ENCODE measurements at places on chromosomes 12 and 14.

DNA sequence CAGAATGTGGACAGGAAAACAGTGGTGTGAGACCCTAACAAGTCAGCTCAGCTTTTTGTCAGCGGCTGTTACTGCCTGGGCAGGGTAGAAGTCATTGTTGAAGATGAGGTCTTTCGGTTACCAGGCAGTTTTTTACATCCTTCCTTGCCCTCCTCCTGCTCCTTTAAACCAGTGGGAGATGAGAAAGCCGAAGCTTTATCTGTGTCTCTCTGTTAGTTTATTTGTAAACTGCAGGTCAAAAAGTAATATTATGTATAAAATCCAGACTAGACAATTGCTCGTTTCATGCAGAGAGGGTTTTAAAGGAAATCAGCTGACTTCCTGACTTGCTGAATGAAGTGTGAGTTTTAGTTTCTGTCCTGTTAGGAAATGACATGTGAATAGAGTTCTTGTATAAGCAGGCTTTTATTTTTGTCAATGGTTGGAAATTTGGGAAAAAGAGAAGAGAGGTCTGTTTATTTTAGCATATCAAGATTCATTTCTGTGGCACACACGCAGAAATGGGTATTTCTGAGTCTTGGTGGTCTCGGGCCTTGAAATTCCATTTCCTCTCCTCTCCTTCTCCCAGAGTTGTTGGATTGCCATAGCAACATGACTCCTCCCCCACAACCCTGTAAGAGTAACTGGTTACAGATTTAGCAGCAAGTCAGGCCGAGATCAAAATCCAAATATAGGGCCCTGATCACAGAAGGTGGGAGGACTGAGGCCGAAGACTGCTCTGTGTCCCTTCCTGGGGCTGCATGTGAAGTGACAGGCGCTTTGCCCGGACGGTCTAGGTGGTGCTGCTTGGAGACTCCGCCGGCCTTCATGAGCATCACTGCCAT, 60.8 kb downstream of the SAMD4A start:
- DNase-seq, result peak; percentile 70

DNA sequence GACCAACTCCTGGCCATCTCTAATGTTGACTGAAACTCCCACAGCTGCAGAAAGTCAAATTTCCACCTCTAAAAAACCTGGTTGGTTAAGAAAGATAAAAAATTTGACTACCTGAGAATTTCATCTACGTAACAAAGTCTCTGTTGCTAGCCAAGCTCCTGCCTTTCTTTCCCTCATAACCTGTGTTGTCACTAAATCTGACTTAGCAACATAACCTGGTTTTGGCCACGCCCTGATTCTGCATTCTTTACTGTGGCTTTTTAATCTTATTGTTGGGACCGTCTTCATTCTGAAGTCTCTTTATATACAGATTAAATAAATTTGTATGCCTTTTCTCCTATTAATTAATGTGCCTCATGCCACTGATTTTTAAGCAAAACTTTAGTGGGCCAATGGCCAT, 16.1 kb upstream of the CD69 start:
- DNase-seq, result no peak

- no peak for DNase-seq
Observed at GRCh38 chr14:63650256-63650952, 8.7 kb upstream of the WDR89 start.

DNA sequence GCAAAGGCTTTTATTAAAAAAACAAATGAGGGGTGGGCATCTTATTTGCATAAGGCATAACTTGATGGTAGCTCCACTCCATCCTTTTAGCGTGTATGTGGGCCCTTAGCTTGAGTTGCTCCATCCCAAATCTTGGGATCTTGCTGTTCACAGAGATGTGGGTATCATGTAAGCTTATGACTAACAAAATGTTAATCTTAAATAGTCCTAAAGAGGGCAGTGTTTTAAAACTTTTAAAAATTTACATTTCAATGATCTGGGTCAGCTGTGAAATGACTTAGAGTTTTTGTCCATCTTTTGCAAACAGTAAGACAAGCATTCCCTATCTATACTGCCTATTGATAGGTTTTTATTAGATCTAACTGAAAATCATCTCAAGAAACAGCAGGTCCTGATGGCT, 86.0 kb downstream of the SLCO1A2 start:
- peak; percentile 4 for DNase-seq

- peak; percentile 25 for DNase-seq
Observed at GRCh38 chr12:114408886-114409851, 3.2 kb upstream of the TBX5 start.

GRCh38 chr14:40252817-40253447, 820.7 kb upstream of the FBXO33 start:
- DNase-seq, result no peak

DNA sequence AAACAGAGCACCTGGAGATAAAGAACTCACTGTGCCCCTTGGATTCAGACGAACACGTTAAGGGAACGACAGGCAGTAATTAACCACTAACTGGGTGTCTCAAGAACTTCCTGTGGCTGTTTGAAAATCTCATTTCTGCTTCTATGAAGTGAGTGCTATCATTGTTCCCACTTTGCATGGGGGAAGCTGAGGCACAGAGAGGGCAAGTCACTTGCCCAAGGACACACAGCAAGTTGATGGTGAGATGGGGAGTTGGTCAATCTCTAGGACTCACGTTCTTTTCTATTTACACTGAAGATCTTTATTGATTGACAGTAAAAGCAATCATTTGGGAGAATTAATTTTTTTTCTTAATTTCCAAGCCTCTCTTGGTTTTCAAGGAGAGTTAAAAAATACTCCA, 26.8 kb upstream of the LHX5 start:
- no peak for DNase-seq

DNA sequence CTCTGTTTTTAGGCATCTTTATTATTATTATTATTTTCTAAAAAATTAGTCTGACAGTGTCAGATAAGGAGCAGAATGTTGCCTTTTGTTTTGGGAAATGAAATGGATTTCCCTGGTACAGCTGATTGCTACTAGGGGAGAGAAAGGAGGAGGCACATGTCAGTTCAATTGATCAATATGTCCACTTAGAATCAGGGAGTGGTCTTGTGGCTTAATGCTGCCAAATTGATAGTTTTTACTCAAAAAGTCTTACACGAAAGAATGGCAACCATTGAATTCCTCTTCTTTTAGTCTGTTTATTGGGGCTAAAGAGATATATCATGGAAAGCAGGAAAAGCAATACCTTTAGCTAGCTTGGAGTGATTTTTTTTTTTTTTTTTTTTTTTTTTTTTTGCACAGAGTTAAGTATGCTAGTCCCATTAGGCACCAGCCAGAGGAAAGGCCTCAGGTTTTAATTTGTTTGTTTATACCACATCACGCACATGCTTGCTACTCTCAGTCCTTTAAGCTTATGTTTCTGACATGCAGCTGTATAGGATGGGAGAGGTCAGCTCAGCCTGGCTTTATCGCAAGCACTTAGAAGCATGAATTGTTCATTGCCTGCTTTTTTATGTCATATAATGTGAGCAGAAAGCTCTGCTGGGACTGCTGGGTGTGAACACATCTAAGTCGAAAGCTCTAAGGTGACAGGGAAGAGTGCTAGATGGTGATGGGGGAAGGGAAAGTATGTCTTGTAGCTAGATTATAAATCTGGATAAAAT, 1.4 kb downstream of the AKAP6 start:
- DNase-seq, result no peak

DNA sequence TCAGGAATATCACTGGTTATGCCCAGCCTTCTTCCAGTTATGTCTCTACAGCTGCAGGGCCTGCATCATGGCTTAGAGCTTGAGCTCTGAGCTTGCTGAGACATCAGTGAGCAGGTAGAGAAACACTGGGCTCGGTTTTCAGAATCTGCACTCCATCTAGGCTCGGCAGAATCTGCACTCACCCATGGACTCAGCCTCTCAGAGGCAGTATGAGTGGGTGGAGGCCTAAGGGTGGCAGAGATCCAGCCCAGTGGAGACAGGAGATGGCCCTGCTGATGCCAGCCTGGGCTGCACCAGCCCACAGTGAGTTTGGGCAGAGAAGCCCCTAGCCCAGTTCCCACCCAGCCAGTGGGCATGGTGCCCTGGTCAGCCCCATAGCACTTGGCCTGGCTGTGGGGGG, 12.8 kb downstream of the KRT80 start:
- DNase-seq, result no peak
